NCI-H1417 treated with DMSO at 0.1 percent for 48 hours (cell line): ENCODE measurements at places on chromosomes 4 and X.

DNA sequence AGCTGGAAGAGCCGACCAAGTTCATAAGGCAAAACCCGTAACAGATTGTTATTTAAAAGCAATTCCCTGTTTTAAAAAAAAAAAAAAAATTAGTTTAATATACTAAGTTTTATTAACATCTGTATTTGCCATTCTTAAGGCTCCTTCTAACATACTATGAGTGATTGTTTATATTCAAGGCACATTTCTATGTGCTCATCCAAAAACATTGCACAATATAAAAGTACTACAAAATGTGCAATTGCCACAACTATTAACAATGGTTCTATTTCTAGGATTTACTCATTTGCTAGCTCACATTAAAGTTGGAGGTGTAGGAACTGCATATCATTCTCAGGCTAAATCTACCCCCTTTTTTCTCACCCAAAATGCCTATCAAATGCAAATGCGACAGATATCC is 46.1 kb downstream of the CNOT6L start:
- DNase-seq = no peak

DNA sequence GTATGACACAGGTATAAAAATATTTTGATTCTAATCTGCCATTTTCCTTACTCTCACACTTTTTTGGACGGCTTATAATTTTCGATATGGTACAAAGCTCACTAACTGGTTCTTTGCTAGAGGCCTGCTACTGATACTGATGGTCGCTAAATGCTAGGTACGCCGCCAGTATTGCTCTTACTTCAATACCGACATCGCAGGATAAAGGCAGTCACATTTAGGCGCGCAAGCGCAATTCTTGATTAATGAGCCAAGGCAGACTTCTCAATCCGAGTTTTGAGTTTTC is 557 bp upstream of the USP38 start:
- no peak for DNase-seq

DNA sequence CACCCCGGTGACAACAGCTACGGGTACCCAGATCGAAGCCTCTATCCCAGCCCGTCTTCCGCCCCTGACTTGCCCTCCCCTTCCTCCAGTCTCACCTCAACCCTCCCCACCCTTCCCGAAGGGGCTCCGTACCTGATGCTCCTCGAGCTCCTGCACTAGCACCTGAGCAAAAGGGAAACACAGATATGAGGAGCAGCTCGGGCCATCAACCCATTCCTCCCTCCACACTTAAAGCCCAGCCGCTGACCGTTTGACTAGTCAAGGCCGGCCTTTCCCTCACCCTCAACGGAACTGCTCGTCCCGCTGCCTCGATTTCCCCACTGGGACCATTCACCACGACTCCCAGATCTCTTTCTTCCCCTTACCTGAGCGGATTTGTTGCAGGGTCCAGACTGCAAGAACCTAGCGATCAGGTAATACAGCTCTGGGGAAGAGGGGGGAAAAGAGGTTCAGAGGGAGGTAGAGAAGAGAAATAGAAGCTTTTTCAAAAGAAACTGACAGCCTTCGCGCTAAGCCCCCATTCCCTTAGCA is 731 bp downstream of the BRWD3 start:
- no peak for DNase-seq

DNA sequence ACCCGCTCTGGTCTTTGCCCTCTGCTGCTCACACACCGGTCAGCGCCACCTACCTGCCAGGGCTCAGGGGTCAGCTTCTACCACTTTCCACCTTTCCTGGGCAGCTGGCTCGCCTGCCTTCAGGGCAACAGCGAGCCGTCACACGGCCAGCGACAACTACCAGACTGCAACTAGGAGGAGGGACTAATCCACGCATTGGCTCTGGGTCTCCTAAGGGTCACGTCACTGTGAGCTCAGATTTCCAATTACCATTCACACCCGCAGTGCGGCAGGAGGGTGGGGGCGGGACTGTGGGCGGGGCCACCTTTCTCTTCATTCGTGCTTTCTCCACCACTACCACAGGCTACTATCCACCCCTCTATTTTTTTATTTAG is at the start of gene BEX5:
BEX5 (minus strand) TSS at position 172 of the 374 bp plus-strand sequence. CDS start 1,712 bp downstream, outside the sequence.
- DNase-seq = peak; percentile 25

DNA sequence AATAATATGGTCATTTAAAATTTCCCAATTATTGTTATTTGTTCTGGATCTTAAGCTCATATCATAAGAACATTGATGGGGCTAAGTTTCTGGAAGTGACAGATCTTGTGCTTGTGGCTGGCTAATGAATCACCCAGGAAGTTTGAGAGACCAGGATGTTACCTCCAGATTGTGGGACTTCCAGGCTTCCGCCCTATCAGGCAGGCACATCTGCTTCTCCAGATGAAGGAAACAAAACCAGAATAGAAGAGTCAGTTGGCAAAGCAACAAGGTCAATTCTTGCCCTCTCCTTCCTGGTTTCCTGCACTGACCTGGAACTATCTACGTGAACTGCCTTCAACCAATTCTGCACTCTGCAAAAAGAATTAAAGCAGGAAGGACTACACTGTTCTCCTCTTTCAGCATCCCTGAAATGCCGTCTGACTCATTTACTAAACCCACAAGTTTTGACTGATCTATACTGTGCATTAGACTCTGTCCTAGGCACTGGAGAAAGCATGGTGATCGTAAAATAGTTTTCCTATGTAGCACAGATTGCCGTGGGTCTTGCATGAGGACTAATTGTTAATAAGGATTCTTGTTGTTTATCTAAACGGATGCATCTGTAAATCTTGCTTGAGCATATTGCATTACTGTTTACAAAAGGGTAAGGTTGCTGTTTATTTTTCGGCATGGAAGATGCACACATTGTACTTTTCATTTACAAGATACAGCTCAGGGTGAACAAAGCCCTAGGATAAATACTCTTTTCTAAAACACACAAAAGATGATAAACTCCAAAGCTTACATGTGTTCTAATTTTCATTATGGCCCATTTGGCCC is 74.6 kb downstream of the AMELX start:
- DNase-seq = no peak

GRCh38 chr4:70564033-70564432 is 28.0 kb upstream of the AMBN start:
- peak; percentile 65 for DNase-seq

- DNase-seq = no peak
These were observed 86.9 kb upstream of the PSAPL1 start for GRCh38 chr4:7521666-7522065.

- no peak for DNase-seq
These were observed 2.1 kb downstream of the PDS5A start for GRCh38 chr4:39975488-39976089.

- no peak for DNase-seq
These were observed 316.3 kb downstream of the CAMK2D start for GRCh38 chr4:113445286-113445685.

DNA sequence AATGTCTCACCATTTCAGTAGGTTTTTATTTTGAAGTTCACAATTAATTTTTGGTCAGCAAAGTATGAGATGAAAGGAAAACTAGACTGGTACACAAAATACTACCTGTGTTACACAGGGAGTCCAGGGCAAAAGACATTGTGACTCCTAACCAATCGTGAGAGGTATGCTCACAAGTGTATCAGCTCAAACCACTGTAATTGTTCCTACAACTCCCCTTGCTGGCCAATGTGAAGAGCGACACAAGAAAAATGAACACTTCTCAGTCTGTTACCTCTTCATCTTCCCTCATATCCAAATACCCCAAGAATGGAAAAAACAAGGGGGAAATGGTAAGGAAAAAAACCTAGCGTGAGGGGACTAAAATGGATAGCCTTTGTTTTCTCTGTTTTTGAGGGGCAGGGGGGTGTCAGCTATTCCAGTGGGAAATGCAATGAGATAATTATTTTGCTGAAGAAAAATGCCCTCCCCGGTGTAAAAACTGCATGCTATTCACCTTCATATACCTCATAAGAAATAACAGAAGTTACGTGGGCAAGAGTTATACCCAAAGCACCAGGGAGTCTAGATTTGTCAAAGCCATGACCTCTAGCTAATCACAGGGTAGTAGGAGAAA is 30.6 kb upstream of the NSUN7 start:
- peak; percentile 35 for DNase-seq

DNA sequence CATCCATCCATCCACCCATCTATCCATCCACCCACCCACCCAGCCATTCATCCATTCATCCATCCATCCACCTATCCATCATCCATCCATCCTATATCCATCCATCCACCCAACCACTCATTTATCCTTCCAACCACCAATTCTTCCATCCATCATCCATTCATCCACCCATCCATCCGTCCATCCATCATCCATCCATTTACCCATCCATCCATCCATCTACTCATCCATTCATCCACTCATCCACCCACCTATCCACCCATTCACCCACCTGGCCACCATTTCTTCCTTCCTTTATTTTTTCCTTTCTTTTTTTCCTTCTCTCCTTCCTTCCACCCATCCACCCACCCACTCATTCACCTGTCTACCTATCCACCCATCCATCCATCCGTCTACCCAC is 25.2 kb downstream of the HTRA3 start:
- no peak for DNase-seq

DNA sequence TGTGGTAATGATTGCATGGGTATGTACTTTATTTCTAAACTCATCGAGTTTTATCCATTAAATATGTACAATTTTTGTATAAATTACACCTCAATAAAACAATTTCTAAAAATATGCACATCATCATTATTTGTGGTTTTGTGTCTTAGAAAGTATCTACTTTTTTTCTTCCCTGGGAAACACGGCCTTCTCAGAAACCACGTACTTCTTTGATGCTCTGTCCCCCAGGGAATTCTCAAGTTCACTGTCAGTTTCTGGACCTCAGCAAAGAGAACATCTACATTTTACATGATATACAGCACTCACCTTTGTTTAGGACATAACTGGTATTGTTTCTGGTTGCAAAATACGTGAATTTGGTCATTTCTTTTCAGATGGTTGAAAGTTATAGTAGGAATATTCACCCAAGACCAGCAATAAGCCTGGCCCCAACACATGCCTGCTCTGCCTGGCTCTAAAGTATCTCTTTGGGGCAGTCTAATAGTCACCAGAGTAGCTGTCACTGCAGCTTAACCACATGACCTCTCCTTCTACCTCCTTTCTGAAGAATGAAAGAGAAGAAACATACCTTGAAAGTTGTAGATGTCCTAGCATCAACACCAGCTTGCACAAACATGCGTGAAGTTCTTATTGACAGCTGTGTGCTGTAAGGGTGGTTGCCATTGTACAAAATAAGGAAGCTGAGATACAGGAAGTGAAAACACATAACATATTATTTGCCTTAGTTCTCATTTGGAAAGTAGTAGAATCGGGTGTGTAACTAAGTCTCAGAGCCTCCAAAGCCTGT is 48.4 kb upstream of the SPANXN4 start:
- DNase-seq = no peak

- DNase-seq = no peak
These were observed 1.4 kb downstream of the ZNF827 start for GRCh38 chr4:145936997-145937901.

DNA sequence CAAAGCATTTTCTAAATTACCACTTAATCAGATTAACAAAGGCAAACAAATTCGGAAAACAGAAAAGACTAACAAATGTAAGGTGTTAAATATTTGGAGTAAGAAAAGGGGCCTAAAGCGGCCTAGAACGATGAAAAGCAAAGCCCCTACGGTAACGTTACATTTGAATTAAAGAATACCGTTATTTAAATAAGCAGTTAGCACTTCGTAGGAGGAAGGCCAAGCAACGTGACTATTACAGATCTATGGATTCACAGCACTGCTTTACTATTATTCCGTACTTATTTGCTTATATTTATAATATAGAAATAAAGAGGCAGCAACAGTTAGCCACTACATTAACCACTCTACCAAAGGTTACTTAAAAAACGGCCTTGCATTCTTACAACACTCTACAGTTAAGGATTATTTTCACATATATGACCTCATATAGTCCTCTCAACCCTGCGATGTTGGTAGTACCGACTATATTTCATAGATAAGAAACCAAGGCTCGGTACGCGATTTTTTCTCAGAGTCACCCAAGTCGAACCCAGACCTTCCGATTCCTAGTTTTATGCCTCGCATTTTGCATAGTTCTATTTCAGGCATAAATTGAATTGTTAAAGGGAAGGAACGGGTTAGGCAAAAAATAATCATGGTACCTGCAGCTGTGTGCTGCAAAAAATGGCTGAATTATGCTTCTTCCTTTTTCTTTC is 2.9 kb downstream of the KLHL15 start:
- DNase-seq = no peak

DNA sequence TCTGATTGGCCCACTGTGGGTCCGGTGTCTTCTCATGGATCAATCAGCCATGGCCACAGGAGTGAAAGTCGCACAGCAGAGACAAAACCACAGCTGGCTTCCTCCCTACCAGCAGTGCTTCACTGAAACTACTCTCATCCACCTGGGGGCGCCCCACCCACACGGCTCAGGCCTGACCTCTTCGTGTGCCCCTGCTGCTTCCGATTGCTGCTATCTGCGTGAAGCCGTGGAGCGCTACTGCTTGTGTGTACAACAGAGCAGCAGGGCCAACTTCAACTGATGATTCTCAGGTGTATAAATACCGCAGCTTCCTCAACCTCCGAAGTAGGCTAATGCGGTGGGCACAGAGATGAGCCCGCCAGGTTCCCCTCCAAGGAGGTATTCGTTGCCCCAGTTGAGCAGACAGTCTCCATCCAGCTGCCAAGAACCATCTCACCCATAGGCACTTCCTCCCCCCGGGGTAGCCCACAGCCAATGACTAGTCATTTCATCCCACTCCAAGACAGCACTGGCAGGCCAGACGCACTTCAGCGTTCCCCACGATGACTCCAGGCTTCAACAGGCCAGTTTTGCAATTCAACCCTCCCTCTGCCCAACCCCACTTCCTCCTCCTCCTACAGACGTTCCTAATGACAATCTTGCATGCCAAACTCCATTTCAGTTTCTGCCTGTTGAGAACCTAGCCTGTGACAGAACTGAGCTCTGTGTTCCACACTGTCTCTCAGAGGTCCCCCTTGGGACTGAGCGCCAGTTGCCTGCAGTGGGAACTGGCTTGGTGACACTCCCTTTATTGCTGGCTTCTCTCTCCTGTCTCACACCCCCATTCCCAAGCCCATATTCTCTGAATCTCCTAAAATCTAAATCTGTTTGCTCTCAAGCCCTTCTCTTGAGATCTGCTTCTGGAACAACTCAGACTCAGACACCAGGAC is 41.3 kb upstream of the ATP6AP2 start:
- no peak for DNase-seq

- no peak for DNase-seq
These were observed 32.0 kb downstream of the BCLAF3 start for GRCh38 chrX:19958552-19959486.

GRCh38 chrX:11341274-11342201 is 48.3 kb downstream of the AMELX start:
- no peak for DNase-seq

- no peak for DNase-seq
These were observed 23.6 kb upstream of the GPR78 start for GRCh38 chr4:8556341-8557150.

- DNase-seq = no peak
These were observed 67.1 kb upstream of the TRIM2 start for GRCh38 chr4:153137159-153137558.

GRCh38 chrX:110268886-110269285 is 49.0 kb downstream of the AMMECR1 start:
- no peak for DNase-seq

GRCh38 chr4:107299646-107300045 is 263.5 kb upstream of the DKK2 start:
- no peak for DNase-seq

GRCh38 chrX:10519761-10520160 is 100.6 kb downstream of the MID1 start:
- DNase-seq = no peak

GRCh38 chr4:60944060-60944459 is 256.1 kb upstream of the ADGRL3 start:
- no peak for DNase-seq

- DNase-seq = no peak
These were observed 8.8 kb downstream of the EPHA5 start for GRCh38 chr4:65661471-65661870.

- no peak for DNase-seq
These were observed 36.0 kb downstream of the LHFPL1 start for GRCh38 chrX:112643721-112644120.
